ENCODE measurements at places on chromosomes 6 and 20.

DNA sequence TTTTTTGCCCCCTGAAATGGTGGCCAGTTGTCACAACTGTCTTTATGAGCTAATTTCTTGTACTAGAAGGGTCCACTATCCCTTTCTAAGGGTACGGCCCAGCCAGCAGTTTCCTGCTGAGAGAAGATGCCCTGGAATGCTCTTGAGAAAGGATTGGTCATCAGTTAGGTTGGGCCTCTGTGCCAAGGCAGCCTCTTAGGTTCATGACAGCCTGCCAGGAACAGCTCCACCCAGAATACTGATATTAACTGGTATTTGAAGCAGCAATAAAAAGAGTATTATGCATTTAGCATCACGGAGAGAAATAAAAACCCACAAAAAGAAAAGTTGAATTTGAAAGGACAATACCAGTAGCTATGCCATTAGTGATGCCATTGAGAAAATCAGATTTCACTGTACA is 9.0 kb upstream of the HINT3 start:
- DNase-seq = no peak

DNA sequence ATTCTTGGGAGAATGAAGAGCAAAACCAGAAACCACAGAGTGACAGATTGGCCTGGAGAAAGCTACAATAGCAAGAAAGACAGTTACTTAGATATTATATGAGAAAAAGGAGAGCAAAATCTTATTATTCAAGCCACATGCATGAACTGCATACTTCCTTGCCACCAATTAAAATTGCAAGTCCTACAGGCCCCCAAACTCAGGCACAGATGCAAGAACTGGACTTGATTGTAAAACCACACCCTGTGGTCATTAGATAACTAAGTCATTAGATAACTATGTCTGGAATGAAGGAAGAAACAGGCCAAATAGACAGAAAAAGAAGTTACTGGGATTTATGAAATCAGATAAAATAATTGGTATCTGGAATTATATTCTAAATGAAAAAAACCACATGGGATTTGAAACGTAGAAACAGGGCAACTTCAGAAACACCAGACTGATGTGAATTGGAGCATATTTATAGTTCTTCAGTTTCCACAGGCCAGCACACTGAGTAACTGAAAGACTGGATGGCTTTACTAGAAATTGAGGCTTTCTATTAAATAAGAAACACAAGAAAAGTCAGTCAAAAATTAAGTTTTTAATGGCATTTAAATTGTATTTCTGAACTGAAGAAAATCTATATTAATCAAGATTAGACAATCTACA is 49.4 kb upstream of the CARMIL1 start:
- peak; percentile 61 for DNase-seq

GRCh38 chr6:51511081-51511480 is 576.3 kb downstream of the PKHD1 start:
- peak; percentile 18 for DNase-seq

- peak; percentile 99 for DNase-seq
These were observed 37.3 kb upstream of the BPIFA2 start for GRCh38 chr20:33130568-33131061.

GRCh38 chr6:145547594-145548335 is 187.6 kb downstream of the EPM2A start:
- no peak for DNase-seq

DNA sequence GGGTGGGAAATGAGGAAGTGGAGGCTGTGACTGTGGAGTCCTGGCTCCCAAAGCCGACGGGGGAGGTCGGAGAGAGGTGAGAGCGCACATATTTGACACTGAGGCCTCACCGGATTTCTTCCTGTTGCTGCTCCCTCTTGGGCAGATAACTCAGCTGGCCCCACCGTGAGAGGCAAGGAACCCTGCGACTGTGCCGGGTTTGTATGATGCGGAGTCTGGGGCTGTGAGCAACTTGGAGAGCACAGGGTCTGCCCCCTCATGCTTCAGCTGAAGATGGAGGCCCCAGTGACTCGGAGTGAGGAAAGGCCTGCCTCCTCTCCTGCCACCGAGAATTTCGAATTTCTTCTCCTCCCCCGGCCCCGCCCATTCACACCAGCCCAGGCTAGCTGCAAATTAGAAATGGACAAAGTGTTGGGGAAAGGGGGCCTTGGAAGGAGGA is 160.6 kb downstream of the GRM4 start:
- no peak for DNase-seq

- DNase-seq = no peak
These were observed 18.3 kb upstream of the AMD1 start for GRCh38 chr6:110856296-110856695.
